ENCODE measurements at places on chromosomes 16 and 17. TPM values are rescaled to one million over a fixed set of nuclear protein-coding genes. Genes with fewer than 3 reads are reported as not detected.

SLC2A4 gene
- total RNA-seq, result 2.0 TPM

PITPNM3 gene
- 2.8 TPM for total RNA-seq

- H3K27me3 ChIP-seq, result peaks cover 45% of the 10 kb centered on the region
- no peaks in the 10 kb centered on the region for H3K36me3 ChIP-seq
- no peaks in the 10 kb centered on the region for H3K4me1 ChIP-seq
- no peak for DNase-seq
- no peak overlapping the region for H3K27ac ChIP-seq
- H3K4me3 ChIP-seq, result no peak overlapping the region
These were observed 34.2 kb upstream of the CRHR1 start for GRCh38 chr17:45749831-45750335.

GRCh38 chr17:39576187-39576586 is 31.5 kb downstream of the NEUROD2 start:
- H3K4me3 ChIP-seq, result no peak overlapping the region
- H3K27ac ChIP-seq, result no peak overlapping the region

TLCD2 gene
- 2.9 TPM for total RNA-seq

SPATA22 gene
- total RNA-seq, result not detected

DNA sequence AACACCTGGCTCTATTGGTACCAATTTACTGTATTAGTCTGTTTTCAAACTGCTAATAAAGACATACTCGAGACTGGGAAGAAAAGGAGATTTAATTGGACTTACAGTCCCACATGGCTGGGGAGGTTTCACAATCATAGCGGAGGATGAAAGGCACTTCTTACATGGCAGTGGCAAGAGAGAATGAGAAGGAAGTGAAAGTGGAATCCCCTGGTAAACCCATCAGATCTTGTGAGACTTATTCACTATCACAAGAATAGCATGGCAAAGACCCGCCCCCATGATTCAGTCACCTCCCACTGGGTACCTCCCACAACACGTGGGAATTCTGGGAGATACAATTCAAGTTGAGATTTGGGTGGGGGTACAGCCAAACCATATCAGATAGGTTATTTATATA is 22.6 kb upstream of the GOSR1 start:
- H3K27me3 ChIP-seq, result no peaks in the 10 kb centered on the region
- H3K4me3 ChIP-seq, result no peak overlapping the region
- H3K36me3 ChIP-seq, result peaks cover 62% of the 10 kb centered on the region
- H3K4me1 ChIP-seq, result peaks cover 5% of the 10 kb centered on the region
- DNase-seq, result no peak

DNA sequence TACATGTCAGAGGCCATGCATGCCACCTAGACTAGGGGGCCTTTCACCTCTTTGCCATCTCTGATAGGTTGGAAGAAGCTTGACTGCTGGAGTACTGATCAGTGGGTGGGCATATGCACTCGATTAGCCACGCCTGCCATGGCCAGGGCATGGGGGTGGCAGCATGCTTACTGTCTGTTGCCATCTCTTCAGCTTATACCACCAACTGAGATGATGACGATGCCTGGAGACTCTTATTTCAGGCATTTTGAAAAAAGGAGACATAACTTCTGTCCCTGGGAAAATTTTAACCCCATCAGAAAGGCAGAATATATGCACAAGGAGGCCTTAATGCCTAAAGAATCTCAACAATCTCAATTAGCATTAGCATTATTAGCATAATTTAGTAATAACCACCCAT is 60.8 kb downstream of the MSI2 start:
- H3K4me3 ChIP-seq, result no peak overlapping the region
- no peak for DNase-seq
- peaks cover 22% of the 10 kb centered on the region for H3K4me1 ChIP-seq

DNA sequence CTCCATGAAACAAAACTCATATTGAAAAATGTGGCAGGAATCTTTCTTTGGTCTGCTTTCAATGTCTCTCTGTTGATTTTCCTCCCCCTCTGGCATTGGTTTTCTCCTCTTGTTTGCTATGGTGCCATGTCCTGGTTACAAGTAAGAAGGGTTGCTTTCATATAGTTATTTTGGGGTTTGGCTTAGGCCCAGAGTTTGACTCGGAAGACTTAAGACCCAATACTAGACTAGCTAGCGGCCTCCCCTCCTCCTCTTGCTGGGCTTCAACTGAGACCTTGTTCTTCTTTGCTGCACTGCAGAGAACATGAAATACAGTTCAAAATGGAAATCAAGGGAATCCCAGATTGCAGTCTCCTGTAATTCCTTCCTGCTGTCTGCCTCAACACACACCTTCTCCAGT is 30.0 kb upstream of the CLEC18A start:
- peak overlapping the region; percentile 60 for H3K27ac ChIP-seq
- peaks cover 10% of the 10 kb centered on the region for H3K36me3 ChIP-seq
- H3K27me3 ChIP-seq, result no peaks in the 10 kb centered on the region

SEC14L5 gene
- total RNA-seq, result 1.8 TPM

GPT2 gene
- 99.5 TPM for total RNA-seq

MPO gene
- not detected for total RNA-seq

NPW gene
- total RNA-seq, result 5.3 TPM

- H3K27ac ChIP-seq, result no peak overlapping the region
- H3K4me3 ChIP-seq, result no peak overlapping the region
- DNase-seq, result no peak
- H3K36me3 ChIP-seq, result peaks cover 3% of the 10 kb centered on the region
These were observed 14.1 kb upstream of the NUDT16L1 start for GRCh38 chr16:4679156-4679849.

DNA sequence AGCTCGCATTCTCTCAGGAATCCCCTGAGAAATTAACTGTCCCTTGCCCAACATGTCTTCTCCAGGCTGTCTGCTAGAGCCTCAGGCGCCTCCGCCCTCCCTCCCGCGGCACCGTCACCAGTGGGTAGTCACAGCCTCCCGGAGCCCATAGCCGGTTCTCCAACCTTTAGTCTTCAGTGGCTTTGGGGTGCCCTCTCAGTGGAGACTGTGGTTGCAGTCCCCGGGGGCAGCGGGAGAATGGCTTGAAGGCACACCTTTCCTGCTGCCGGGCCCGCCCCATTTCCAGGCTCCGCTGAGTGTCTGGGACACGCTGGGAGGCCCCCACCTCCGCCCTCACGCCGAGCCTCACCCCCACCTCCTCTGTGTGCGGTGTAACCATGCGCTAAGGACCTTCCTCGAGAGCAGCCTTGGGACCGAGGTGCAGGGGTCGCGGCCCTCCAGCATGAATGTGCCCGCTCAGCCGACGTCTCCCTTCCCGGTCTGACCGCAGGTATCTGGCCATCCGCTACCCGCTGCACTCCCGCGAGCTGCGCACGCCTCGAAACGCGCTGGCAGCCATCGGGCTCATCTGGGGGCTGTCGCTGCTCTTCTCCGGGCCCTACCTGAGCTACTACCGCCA is 1.7 kb downstream of the GALR2 start:
- H3K4me3 ChIP-seq, result no peak overlapping the region
- H3K27me3 ChIP-seq, result peaks cover 56% of the 10 kb centered on the region
- no peak overlapping the region for H3K27ac ChIP-seq
- no peak for DNase-seq
- no peaks in the 10 kb centered on the region for H3K36me3 ChIP-seq

DNA sequence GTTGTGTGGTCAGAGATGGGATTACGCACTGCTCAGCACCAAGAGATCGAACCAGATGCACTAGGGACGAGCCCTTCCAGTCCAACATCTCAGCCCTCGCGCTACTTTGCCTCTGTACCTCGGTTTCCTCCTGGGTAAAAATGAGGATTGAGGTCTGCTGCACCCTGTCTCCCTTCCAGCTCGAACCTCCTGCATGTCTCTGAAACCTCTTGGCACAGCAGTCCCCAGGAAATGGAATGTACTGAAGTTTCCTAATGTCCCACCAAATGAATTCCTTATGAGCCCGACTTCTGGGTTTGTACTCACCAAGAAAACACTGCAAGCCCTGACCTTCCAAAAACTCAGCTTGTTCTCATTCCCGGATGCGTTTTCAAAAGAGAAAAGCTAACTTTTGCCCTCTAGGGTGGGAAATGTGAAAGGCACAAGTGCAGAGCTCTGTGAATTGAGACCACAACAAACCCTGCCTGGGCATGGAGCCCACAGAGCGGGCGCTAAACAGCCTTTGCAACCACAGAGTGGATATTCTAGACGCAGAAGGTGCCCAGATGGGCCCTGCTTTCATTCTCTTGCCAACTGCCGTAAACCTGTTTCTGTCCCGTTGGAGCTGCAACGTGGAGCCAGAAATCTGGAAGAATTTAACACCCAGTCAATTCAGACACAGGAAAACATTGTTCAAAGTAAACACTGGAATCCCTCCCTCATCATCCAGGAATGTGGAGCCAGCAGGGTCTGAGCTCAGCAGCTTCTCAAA is 10.3 kb downstream of the CDRT4 start:
- no peak overlapping the region for H3K4me3 ChIP-seq
- peaks cover 7% of the 10 kb centered on the region for H3K4me1 ChIP-seq
- DNase-seq, result no peak
- no peaks in the 10 kb centered on the region for H3K27me3 ChIP-seq
- H3K36me3 ChIP-seq, result peaks cover 32% of the 10 kb centered on the region
- peak overlapping the region; percentile 57 for H3K27ac ChIP-seq

DNA sequence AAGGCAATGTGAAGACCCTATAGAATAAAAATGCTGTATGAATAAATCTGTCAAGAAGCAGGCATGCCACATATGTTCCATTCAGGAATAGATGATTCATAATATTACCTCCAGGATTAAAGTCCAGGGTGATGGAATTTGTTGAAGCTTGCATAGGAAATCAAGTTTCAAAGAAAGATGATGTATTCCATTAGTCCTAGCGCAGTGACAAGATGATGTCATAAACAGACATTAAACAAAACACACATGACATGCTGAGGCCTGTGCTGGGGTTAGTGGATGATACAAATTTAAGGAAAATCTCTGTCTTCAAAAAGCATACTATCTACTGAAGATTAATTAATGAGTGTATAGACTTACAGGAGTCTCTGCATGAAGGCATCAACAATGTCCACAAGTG is 1025.2 kb downstream of the CDH11 start:
- no peak overlapping the region for H3K4me3 ChIP-seq
- DNase-seq, result no peak
- no peaks in the 10 kb centered on the region for H3K27me3 ChIP-seq
- H3K36me3 ChIP-seq, result no peaks in the 10 kb centered on the region

DNA sequence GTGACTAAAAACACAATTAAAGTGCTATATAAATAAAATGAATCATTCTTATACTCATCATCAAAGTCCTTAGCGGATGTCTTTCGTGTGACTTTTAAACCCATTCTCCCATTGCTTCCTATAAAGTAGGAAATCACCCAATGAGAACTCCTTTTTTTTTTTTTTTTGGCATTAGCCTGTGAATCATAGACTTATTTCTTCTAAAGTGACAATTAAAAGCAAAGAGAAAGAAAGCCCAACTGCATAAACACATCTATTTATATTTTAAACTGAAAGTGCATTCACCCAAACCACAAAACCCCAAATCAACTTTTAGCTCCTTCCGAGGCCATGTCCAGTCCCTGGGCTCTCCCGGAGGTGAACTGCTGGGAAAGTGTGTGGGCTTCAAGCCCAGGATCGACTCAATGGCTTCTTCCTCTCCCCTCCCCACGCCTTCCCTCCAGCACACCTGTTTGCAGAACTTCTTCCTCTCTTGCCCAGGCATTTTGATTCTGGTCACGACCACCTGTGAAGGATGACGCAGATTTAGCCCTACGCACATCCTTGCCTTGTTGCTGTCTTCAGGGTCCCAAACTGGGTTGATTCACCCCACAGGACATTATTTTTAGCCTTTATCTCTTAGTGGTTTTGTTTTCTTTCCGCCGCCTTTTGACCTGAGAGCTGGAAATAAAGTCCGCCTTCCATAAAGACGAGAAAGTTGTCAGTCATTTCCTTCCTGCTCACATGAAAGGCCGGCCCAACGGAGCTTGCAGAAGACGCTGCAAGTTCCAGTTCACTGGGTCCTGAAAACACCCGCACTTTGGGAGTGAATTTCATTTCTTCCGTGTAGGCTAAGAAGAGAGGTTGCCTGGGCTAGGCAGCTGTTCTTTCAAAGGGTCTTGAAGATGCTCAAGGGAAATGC is 166.8 kb downstream of the MAP2K6 start:
- no peaks in the 10 kb centered on the region for H3K4me1 ChIP-seq
- no peak for DNase-seq
- H3K36me3 ChIP-seq, result no peaks in the 10 kb centered on the region
- H3K4me3 ChIP-seq, result no peak overlapping the region
- no peak overlapping the region for H3K27ac ChIP-seq

MGAT5B gene
- 2.8 TPM for total RNA-seq

GRCh38 chr16:12458591-12459358 is 344.9 kb downstream of the CPPED1 start:
- no peaks in the 10 kb centered on the region for H3K36me3 ChIP-seq
- no peak overlapping the region for H3K27ac ChIP-seq
- no peak for DNase-seq
- no peaks in the 10 kb centered on the region for H3K4me1 ChIP-seq
- no peak overlapping the region for H3K4me3 ChIP-seq

DNA sequence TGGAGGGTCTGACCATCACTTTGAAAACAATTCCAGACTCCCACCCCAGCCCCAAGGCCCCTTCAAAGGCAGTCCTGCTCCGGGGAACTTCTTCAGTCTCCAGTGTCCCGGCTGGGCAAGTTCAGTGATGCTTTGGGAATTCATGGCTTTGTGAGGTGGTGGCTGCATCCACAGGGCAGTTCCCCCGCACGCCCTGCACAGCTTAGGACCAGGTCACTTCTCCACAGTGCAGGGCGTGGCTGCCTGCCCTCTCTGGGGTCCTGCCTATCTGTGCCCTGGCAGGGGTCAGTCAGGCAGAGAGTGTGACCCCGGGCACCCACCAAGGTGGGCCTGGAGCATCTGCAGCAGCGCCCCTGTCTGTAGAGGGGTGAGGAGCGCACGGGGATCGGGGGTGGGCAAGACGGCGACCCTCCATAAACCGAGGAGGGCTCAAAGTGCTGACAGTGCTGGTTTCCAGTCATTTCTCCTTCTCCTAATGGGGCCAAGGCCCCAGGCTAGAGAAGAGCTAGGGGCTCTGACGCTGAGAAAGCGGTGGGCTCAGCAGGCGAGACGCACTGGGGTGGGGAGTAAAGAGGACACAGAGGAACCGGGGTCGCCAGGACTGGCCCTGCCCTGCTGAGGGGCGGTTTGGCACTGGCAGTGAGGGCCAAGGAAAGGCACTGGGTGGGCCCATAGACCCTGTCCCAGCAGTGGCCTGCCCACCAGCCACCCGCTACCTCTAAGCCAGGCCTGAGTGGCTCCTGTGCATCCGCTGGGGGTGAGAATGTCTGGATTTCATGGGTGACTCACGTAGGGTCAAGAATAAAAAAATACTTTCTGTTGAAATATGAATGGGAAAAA is 4.2 kb upstream of the ARHGAP27 start:
- H3K4me3 ChIP-seq, result no peak overlapping the region
- H3K27me3 ChIP-seq, result peaks cover 15% of the 10 kb centered on the region
- no peaks in the 10 kb centered on the region for H3K36me3 ChIP-seq

GRCh38 chr16:17364319-17365210 is 106.2 kb downstream of the XYLT1 start:
- no peak overlapping the region for H3K27ac ChIP-seq
- no peak for DNase-seq
- H3K4me3 ChIP-seq, result no peak overlapping the region

- no peak for DNase-seq
- no peak overlapping the region for H3K27ac ChIP-seq
- H3K4me1 ChIP-seq, result peaks cover 4% of the 10 kb centered on the region
- peaks cover 38% of the 10 kb centered on the region for H3K27me3 ChIP-seq
- no peak overlapping the region for H3K4me3 ChIP-seq
These were observed 15.7 kb upstream of the ABCC3 start for GRCh38 chr17:50618941-50619340.

WNK4 gene
- 5.8 TPM for total RNA-seq

- H3K27ac ChIP-seq, result peak overlapping the region; percentile 88
- H3K36me3 ChIP-seq, result peaks cover 6% of the 10 kb centered on the region
- H3K4me3 ChIP-seq, result no peak overlapping the region
- no peak for DNase-seq
These were observed 22.7 kb downstream of the FAM83G start for GRCh38 chr17:18981642-18982424.

All from progenitor cell of endocrine pancreas (in vitro differentiated cells).